ENCODE measurements at places on chromosomes 13 and 19. TPM values are rescaled to one million over a fixed set of nuclear protein-coding genes. Genes with fewer than 3 reads are reported as not detected.

C5AR1 gene
- 2.6 TPM for total RNA-seq

OR7A5 gene
- total RNA-seq: 9.1 TPM

NLRP8 gene
- total RNA-seq: 0.72 TPM

SIGLEC5 gene
- total RNA-seq: not detected

ZSCAN18 gene
- 46.2 TPM for total RNA-seq

ZNF776 gene
- 25.8 TPM for total RNA-seq

- DNase-seq: no peak
Observed at GRCh38 chr19:44527554-44527953, 1.9 kb downstream of the CEACAM20 start.

GRCh38 chr19:45515081-45515624 lies 7.9 kb downstream of the VASP start:
- DNase-seq: no peak

DNA sequence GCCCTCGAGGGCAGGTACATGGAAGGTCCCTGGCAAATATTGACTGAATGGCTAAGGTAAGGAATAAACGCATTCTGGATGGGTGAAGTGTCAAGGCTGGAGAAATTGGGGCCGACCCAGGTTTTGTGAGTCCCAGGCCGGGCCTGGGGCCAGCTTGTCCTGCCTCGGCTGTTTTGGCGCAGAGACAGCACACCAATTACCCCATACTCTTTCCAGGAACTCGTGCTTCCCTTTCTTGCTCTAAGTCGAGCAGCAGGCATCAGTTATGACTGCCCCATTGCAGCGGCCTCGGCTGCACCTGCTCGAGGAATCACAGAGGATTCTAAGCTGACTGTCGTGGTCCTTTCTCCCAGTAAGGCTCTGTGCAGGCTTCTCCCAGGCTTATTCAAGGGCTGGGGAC lies 67.1 kb downstream of the ZNF536 start:
- DNase-seq: no peak

GRCh38 chr19:12930002-12930645 lies 3.4 kb downstream of the FARSA start:
- DNase-seq: no peak

GRCh38 chr13:114059946-114060860 lies 72.2 kb downstream of the RASA3 start:
- no peak for DNase-seq

- DNase-seq: no peak
Observed at GRCh38 chr19:33647146-33647545, 25.4 kb downstream of the CHST8 start.

GRCh38 chr13:100039740-100040139 lies 49.2 kb upstream of the PCCA start:
- DNase-seq: no peak

GRCh38 chr13:23534090-23534489 lies 36.1 kb upstream of the TNFRSF19 start:
- DNase-seq: no peak

GRCh38 chr13:98108341-98108740 lies 34.6 kb upstream of the FARP1 start:
- peak; percentile 50 for DNase-seq
